Activated CD8-positive, alpha-beta memory T cell treated with anti-CD3 and anti-CD28 coated beads, Interleukin-2, amount 10 ng/mL, durations not matched to agents 7 days and 5 days (primary cell): ENCODE measurements at places on chromosomes 16 and 17. TPM values are rescaled to one million over a fixed set of nuclear protein-coding genes. Genes with fewer than 3 reads are reported as not detected.
A peak's percentile ranks its signal among the peaks of the same experiment; 100 is the strongest.

FBXL20 gene
- total RNA-seq: 14.1 TPM

MBTD1 gene
- total RNA-seq: 10.4 TPM

DNA sequence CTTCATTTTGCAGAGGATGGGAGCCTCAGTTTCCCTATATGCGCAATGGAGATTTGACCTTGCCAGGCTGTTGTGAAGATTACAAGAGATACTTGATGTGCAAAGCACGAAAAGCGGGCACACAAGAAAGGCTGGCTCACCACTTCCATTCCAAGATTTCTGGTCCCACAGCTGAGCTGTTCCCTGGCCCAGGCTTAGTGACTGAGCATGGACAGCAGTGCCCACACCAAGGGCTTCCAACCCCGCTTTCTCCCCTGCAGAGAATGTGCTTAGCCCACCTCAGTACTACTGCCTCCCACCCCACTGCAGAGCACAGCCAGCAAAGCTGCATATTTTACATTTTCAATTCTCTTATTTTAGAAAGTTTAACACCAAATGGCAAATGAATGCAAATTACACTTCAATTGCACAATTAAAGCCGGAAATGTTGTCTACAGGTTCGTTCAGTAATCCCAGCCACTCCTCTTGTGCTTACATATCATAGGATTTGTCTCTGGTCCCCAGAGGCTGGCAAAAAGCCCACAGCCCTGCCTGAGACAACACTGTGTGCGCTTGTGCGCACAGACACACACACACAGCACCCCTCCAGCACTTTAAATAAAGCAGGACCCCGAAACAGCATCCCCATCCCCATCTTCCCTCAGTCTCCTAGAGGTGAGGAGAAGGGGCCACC is 51.8 kb downstream of the VAC14 start:
- no peak for DNase-seq
- no peaks in the 10 kb centered on the region for H3K27me3 ChIP-seq
- H3K4me3 ChIP-seq: no peak overlapping the region
- no peak overlapping the region for H3K27ac ChIP-seq
- peaks cover 3% of the 10 kb centered on the region for H3K36me3 ChIP-seq
- peaks cover 26% of the 10 kb centered on the region for H3K4me1 ChIP-seq

DNA sequence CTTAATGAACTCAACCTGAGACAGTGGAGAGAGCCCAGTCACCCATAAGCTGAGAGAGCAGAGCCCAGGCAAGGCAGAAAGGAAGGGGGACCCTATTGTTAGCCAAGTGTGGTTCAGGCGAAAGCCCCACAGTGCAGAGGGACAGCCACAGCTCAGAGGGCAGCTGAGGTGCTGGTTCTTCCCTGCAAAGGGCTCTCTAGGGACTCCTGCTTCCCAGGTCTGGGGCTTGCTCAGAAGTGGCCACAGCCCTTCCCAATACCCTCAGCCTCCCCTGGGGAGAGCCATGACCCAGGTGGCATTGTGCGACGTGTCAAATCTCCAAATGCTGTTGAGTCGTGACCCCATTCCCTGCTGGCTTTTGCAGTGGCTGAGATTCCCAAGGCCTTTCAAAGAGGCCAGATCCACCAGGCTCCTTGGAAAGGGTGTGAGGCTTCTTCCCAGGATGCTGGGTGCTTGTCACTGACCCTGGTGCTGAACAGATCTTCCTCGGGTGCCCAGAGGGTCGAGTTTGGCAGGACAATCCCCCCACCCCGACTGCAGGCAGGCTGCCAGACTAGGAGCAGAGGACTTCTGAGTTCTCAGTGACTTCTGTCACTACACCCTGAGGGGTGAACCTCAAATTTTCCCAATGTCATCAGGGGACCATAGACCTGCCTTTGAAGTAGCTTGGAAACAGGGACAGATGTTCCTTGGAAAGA is 2.5 kb upstream of the CCL17 start:
- no peaks in the 10 kb centered on the region for H3K36me3 ChIP-seq
- peaks cover 4% of the 10 kb centered on the region for H3K27me3 ChIP-seq
- DNase-seq: no peak
- no peak overlapping the region for H3K27ac ChIP-seq
- no peak overlapping the region for H3K4me3 ChIP-seq

GRCh38 chr17:58517378-58517927 is 3.0 kb upstream of the MTMR4 start:
- peak overlapping the region; percentile 93 for H3K27ac ChIP-seq
- peak overlapping the region; percentile 86 for H3K4me3 ChIP-seq
- H3K27me3 ChIP-seq: peaks cover 3% of the 10 kb centered on the region
- no peak for DNase-seq
- H3K36me3 ChIP-seq: peaks cover 3% of the 10 kb centered on the region
- peaks cover 53% of the 10 kb centered on the region for H3K4me1 ChIP-seq
